Stimulated activated CD8-positive, alpha-beta memory T cell treated with anti-CD3 and anti-CD28 coated beads, Interleukin-2, amount 100 ng/mL, for 1 hour (primary cell): ENCODE measurements at places on chromosomes 6 and 20.

DNA sequence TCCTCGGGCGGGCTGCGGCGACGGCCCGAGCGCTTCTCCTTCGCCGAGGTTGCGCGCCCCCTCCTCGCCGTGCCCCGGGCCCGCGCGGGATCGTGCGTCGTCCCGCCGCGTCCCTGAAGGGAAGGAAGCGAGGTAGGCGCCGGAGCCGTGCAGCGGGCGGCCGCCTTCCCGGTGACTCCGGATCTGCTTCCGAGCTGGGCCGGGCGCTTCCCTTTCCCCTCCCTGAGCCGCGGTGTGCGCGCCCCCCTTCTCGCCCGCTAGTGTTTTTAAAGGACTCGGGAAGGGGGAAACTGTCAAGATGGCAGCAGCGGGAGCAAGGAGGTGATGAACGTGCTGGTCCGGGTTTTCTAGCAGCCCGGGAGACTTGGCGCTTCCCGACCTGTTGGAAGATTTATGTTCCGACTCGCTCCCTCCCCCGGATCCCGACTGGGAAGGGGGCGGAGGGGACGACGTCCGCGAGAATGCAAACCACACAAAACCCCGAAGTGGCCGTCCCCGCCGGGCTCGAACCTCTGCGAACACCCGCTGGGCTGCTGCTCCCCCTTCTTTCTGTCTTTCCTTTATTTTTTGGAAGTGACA, 744 bp upstream of the FOXO3 start:
- DNase-seq: no peak

DNA sequence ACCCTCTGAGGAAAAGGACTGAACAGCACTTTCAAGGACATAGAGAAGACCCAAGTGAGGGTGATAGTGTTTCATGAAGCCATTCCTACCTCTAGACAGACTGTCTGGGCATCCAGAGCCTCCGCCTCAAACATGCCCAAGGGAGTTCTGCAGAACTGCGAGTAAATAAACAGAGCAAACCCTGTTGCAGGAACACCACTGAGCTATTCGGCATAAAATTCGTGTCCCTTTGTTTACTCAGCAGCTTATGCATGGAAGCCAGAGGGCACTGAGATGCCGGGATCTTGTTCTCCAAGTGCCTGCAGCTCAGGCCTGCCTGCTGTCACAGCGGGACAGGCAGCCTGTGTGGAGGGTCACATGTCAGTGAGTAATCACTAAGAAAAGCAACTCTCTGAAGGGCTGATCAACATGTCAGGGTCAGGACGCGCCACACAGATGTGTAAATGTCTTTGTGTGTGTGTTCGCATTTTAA, 164.9 kb upstream of the HEY2 start:
- DNase-seq: no peak

DNA sequence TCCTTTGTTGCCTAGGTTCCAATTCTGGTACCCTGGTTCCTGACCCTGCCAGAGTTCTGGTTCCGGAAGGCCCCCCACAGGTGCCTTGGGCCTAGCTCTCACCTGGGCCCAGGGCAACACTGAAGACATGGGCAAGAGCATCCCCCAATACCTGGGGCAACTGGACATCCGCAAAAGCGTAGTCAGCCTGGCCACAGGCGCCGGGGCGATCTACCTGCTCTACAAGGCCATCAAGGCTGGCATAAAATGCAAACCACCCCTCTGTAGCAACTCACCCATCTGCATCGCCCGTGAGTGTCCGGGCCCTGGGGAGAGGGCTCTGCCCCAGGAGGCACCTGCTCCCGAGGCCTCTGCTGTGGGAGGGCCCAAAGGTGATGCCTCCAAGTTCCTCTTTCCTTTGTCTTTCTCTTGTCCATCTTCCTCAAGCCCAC, at the start of gene ARMC12:
Gene ARMC12, plus strand, starts transcription at position 51 of the 431 bp plus-strand sequence. Its CDS starts 77 bp downstream, at position 128.
- DNase-seq: no peak

DNA sequence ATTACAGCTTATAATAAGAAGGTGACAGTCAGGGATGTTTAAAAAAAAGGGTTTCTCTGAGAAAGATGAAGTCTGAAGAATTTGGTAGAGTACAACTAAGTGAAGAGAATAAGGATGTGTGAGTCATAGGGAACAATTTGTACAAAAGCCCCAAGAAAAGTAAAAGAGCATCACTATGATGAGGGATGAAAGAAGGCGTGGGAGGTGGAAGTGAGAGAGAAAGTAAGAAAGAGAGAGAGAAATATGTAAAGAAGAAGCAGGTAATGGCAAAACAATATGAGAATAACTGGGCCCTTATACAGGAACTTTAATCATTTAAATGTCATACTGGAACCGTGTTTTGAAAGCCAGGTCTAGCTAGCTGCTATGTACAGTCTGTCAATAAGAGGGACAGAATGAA, 179.4 kb downstream of the ASCC3 start:
- no peak for DNase-seq

GRCh38 chr6:36772397-36772796, 66.8 kb downstream of the CPNE5 start:
- no peak for DNase-seq

DNA sequence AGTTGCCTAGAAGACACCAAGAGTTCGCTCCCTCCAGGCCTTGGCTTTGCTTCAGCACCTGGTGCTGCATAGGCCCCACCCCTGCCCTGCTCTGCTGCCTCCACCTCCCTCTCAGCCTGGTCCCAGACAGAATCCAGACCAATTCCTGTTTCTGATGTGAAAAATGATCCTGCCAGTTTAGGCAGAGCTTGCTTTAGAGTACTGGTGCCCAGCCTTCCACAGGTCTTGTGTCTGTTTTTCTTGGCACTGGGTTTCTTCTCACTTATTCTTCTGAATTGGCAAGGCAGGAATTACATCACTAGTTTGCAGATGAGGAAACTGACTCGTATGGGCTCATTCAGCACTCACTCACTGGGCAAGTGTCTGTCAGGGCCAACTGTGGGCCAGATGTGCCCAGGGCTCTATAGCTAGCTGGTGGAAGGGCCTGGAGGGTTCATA, 53.0 kb downstream of the HLA-A start:
- no peak for DNase-seq

- no peak for DNase-seq
Observed at GRCh38 chr6:14015964-14016363, 91.2 kb downstream of the RNF182 start.

DNA sequence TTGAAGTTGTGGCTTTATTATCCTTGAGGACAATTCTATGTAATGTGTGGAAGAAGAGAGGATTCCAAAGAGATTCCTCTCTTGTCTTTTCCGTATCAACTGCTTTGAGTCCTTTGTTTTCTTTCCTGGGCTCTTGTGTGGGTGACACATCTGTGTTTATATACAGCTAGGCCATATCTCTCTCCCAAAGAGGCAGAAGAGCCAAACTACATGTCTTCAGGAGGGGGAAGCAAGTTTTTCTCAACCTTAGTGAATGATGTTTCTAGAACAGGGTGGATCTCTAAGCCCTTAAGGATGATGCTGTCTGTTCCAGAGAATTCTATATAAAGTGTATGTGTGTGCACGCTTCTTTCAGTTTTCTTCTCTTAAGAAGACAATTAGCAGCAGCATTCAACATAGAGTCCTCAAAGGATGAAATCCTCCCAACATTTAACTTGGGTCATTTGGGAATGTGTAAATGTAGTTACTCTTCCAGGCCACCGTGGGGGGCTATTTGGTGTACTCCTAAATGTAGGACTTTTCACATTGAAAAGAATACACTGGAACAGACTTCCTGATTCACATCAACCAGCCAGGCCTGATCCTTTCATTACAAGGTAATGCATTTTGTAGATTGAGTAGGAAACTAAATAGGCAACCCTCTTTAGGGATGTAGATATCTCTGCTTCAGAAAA, 92.8 kb upstream of the EEF1E1 start:
- no peak for DNase-seq

DNA sequence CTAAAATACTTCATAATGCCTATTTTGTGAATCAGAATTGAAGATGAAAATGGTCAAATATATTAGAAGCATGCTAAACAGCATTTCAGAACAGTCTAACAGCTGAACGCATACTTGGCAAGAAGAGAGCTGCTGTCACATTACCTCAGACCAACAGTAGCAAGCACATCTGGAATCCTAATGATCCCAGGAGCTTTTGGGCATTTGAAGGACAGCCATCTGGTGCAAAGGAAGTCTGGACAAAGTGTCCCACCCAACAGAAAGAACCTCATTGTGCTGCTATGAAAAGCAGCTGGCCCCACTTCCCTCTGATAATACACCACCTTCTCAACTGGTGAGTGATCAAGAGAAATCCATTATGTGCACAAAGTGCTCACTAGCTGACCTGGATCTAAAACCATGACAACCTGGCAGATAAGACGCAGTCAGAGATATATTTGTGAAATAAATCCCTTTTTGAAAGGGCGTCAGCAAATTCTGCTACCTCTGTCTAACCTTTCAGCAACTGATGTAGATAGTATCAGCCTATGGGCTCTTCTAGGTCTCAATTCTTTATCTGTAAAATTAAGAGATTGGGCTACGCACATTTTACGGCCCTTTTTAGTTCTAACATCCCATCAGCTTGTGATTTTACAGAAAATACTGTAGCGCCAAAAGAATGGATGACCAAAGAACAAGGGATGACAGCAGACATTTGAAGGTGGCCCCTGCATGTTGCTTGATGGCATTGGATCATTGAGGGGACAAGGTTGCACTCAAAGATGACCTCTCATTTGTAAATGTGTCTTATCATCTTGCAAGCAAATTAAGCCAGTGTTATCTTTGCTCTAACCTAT, 78.7 kb downstream of the SGK1 start:
- DNase-seq: no peak

GRCh38 chr20:36951979-36952738, 651 bp upstream of the SAMHD1 start:
- DNase-seq: no peak

DNA sequence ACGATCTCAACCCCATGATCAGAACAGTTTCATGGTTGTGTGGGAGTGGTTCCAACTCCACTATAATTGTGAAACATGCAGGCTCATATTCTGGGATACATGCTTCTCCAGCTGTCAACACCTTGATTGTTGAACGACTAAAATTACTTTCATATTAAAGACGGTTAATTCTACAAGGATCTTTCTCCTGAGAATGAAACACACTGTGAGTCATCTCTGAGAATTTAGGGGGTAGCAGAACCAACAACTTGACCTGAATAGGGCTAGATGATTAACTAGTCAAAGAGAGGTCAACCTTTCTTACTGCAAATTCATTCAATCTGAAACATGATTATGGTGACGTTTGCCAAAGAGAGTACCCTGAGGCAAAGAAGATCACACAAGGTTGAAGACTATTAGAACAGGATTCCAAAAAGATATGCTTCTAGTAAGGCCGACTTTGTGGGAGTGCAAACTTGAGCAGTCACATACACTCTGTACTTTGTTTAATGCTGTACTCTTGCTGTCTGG, 175.2 kb upstream of the CITED2 start:
- DNase-seq: no peak

DNA sequence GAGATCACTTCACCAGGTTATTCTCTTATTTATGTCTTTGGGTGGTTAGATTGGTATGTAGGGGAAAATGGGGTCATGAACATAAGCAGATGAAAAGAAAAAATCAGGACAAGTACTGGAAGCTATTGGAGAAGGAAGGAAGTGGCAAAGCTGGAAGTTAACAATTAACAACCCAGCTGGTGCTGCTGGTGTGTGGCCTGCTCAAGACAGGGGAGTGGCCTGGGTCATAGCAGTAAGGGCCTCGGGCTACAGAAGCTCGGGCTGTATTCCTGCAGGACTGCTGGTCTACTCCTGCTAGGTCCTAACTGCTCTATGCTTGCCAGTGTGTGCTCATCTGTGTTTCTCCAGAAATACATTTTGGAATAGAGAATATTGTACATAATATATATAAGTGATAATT, 19.6 kb downstream of the MYLIP start:
- no peak for DNase-seq

DNA sequence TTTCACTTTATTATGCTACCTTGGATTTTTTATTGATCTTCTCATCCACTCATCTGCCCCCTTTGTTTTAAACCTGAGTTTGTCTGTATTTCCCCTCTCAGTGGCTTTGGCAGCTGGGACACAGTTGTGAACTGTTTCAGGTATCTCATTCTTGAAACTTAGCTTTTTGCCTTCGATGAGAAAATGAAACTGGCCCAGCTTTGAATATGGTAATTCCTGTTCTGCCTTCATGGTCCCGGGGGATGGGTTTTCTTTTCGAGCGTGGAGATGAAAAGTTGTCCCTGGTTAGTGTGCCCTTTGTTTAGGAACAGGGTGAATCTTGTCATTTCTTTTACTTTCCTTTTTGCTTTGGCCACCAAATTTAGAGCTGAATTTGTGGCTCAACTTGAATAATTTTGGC, 25.6 kb downstream of the DHX35 start:
- no peak for DNase-seq

DNA sequence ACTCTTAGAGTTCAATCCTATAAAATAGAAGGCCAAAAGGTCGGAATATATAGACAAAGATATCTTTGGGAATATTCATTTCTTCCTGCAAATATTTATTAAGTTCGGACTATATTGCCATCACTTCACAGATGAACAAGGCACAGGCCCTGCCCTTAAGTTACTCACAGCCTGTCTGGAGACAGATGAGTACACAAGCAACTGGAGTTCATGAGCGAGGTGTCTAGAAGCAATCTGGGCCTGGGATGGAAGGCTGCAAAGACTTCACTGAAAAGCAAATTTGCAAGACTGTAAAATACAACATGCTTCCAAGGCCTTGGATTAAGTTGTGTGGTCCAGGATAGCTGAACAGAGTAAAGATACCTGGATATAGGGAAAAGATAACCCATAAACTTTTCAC, 56.7 kb upstream of the CEP85L start:
- DNase-seq: no peak

- no peak for DNase-seq
Observed at GRCh38 chr20:32455171-32455900, 97.2 kb downstream of the ASXL1 start.

DNA sequence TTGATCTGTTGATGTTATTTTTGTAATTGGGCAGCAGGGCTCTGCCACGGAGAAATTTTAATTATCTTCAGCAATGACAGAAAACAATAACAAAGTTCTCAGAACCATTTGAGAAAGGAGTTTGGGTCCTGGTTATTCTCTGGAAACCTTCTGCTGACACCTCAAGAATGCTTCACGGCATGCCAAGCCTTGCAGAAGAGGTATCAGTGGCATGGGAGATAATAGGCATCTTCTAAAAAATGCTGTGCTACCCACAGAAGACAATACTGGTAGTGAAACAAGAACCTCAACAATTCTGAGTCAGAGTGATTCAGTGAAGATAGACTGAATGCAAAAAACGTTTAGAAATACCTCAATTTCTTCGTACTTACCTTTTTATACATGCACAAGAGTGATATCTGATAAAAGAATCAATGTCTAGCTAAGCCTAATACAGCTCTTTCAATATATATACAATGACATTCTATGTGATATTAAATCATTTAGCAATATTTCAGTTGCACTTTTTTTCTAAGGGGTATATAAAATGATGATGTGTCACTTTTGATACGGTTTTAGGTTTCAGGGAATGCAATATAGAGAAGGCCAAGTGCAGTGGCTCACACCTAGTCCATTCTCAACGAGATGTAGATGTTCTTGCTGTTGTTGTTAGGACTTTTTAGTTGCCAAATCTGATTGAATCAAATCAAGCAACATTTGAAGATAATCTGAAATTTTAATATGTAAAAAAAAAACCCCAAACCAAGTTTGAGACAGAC, 110.4 kb upstream of the COL21A1 start:
- no peak for DNase-seq
